AG04449 (cell line): ENCODE measurements at places on chromosomes 1 and 21.

- no peak for DNase-seq
Observed at GRCh38 chr1:108780937-108781574, 34.6 kb downstream of the STXBP3 start.

- DNase-seq = no peak
Observed at GRCh38 chr1:234861024-234861620, 251.1 kb upstream of the IRF2BP2 start.

DNA sequence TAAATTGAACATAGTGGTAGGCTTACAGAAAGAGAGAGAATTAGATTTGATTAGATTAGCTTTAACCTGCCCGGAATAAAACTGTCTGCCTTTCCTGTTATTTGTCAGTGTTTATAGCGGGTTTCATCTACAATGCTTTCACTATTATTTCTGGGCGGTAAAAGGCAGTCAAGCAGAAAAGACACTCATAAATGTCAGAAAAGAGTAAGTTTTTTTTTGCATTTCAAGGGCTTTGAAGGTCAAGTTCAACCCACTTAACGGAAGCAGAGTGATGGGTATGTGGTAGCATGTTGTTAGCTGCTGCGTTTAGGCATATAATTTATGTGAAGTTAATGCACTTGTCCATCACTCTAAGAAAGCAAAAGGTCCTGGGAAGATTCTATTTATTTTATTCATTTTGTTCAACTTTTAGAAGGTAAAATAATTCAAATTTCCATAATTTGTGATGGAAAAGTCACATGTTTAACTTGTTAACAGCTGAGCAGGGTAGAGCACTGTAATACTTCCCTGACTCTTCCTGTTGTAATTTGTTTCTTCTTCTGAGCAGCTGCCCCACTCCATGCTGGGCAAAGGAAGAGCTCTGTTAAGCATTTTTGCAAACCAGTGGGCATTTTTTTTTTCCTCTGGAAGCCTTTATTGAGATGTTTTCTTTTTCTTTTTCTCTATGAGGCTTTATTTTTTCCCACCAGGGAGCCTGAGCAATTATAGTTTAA lies 220.1 kb downstream of the ST6GALNAC3 start:
- no peak for DNase-seq

- DNase-seq = no peak
Observed at GRCh38 chr1:9183898-9184297, 50.7 kb upstream of the H6PD start.

DNA sequence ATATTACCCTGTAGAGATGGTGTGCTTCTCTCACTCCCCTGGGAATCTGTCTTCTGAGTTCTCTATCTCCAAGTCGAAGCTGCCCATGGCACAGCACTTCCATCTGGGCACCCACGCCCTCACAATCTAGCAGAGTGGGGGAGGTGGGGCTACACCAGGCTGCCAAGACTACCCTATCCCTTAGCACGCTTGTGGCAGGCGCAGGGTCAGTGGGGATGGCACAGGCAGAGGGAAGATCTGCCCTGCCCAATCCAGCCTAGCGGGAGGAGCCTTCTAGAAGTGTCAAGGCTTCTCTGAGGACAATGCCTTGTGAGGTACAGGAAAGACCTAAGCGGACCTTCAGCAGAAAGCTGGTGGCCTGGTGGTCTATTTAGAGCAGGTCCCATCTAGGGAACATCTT lies 49.1 kb downstream of the DMAP1 start:
- no peak for DNase-seq
